ENCODE measurements at places on chromosomes 2 and 18.

DNA sequence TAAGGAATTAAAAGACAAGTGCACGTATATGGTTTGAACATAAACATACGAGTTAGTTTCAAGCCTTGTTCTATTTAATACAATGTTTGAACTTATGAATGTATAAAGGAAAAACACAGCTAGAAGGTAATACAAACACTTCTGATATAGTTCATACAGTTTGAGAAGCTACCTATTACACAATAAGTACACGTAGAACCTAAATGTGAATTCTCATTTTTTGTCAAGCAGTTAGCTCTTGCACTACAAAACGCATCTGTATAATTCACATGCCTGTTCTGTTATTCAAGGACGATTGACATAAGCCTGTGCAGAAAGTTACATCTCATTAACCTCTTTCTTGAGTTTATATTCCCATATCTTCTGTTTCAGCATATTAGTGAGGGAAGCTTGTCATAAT lies 2.7 kb downstream of the LRP1B start:
- DNase-seq: no peak

GRCh38 chr2:3460831-3461800 lies 58.2 kb downstream of the ADI1 start:
- DNase-seq: peak; percentile 63

DNA sequence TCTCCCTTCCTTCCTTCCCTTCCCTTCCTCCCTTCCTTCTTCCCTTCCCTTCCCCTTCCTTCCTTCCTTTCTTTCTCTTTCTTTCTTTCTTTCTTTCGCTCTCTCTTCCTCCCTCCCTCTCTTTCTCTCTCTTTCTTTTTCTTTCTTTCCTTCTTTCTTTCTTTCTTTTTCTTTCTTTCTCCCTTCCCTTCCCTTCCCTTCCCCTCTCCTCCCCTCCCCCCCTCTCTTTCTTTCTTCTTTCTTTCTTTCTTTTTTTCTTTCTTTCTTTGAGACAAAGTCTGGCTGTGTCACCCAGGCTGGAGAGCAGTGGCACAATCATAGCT lies 34.8 kb downstream of the GATA6 start:
- no peak for DNase-seq

DNA sequence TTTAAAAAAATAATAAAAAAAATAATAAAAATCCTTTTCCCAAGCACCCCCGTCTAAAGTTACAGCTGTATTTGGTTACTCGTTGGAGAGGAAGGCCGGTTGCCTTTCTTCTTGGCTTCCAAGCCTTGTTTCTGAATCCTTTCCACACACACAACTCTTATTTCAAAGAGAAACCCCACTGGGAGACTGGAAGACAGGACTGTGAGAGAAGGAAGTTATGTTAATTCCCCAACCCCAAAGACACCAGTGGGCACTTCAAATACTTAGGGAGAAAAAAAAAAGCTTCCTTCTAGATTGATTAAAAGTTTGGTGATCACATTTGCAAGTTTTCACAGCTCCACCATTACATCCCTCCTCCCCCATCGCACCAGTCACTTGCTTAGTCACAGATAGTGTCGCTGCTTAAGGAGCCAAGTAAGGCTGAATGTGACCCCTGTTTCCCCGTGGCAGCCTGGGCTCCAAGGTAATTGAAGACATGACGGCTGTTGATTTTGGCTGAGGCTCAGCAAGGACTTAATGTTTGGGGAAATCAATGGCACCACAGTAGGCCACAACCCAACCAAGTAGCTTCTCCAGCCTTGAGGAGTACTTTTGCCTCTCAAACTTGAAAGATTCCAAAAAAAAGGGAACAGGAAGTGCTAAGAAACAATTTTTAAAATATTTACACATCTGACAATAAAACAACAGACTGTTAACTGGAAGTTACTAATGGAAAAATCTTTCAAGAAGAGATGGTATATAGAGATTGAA lies 40.8 kb upstream of the FRZB start:
- no peak for DNase-seq

- DNase-seq: no peak
Observed at GRCh38 chr2:217773539-217773938, 229.3 kb downstream of the TNS1 start.

DNA sequence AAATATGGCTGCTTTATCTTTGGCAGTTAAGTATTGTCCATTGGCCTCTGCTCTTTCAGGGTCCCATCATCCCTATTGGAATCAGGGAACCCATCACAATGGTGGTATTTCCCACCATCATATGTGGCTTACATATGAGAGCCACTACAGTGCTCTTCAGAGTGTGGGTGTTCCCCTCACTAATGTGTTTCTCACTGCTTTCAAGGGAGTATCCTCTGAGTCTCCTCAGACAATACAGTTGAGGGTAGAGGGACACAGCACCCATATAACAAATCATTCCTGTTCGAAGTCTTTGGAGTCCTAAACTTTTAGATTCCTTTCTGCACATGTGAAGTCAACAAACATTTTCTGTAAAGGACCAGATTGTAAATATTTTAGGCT lies 48.8 kb upstream of the DNAJC10 start:
- no peak for DNase-seq

DNA sequence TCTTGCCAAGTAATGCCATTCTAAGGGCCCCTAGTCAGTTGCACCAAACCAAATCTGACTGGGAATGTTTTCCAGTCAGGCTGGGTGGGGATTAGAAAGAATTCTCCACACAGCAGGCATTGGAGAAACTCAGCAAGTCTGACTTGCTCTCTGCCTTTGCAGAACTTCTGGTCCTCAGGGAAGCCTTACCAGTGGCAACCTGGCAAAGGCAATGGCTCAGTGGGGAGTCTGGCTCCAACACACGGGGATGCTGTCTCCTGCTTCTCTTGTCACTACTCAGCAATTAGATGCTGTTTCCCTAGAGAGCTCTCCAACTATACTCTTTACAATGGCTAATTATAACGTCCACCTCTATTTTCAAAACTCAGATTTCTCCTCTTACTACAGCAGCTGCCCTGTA lies 810.7 kb downstream of the LRRTM4 start:
- DNase-seq: no peak

- DNase-seq: no peak
Observed at GRCh38 chr2:30732876-30733275, 74.4 kb downstream of the CAPN13 start.

DNA sequence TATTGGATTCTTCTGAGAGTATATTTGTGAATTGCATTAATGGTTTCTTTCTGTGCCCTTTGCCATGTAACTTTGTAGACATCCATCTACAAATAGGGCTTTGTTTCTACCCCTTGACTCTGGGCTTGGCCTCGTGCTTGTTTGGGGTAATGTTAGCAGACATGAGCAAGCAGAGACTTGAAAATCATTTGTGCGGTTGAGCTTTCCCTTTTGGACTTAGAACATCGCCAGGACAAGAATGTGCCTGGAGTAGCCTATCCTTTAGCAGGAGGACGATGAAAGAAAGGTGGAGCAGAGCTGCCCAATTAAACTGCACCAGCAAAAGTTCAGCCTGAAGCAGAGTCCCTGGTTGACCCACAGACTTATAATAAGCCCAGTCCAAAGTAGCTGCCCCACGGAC lies 785.9 kb downstream of the EPHA4 start:
- DNase-seq: no peak

GRCh38 chr2:215937190-215937589 lies 76.2 kb downstream of the MREG start:
- DNase-seq: no peak

GRCh38 chr2:32865399-32866068 lies 81.2 kb upstream of the LTBP1 start:
- peak; percentile 23 for DNase-seq

DNA sequence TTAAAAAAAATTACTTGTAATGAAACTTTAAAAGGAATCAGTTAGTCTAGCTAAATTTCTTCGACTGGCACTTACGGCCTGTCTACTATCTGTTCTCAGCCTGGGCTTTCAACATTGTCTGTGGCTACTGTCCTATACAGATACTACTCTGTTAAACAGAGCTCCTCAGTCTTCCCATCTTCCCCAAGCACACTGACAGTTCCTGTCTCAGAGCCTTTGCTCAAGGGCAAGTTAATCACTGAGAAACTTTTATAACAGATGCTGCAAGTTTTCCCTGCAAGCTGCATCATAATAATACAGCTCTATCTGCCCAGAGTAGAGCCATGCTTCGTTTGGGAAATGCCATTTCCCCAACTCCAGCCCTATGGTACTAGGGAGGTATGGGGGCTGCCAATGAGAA lies 11.3 kb upstream of the YPEL5 start:
- DNase-seq: no peak

DNA sequence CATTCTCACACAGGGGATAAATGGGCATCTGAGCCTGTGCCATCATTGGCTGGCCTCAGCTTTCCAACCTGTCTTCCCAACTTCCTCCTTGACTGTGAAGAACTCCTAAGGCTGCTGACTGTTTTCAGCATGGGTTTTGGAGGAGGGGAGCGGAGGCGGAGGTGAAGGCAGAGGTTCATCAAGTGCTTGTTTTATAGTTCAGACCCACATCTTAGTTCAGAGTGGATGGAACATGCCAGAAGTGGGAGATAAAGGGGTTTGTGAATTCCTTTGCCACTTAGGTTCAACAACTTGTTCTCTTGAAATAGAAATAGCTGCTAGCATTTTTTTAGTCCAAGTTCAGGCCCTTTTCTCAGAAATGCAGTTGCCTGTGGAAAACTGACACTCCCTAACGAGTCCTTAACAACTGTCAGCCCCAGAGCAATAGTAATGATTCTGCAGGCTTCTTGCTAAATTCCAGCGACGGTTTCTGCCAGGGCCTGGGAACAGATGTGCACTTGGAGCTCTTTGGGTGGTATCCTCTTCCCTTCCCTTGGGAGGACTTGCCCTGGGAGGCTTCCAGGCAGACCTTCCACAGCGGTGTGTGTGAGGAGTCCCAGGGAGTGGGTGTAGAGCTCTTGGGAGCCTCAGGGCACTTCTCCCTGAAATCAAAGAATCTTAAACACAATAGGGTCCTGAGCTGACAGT lies 30.1 kb upstream of the ITGA6 start:
- DNase-seq: no peak

- DNase-seq: peak; percentile 63
Observed at GRCh38 chr18:26574958-26575864, 26.9 kb upstream of the KCTD1 start.

- DNase-seq: no peak
Observed at GRCh38 chr2:224137208-224137607, 98.1 kb upstream of the SERPINE2 start.

DNA sequence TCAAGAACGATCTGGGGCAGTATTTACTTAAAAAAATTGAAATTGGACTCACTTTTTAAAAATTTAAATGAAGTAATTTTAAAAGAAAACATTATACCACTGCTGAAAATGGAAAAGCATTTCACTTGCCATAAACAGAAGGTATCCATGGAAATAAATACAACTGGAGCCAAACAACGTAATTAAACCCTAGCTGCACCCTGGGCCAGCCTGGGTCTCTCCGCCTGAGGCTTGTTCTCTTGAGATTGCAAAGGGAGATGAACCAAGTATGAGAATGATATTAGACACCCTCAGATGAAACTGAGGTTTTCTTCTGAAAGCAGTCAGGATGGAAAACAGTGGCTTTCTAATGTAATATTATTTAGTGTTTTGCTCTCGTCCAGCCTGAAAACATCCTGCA lies 264.4 kb downstream of the KCNE4 start:
- no peak for DNase-seq

- no peak for DNase-seq
Observed at GRCh38 chr2:144645083-144645778, 125.3 kb upstream of the ZEB2 start.

DNA sequence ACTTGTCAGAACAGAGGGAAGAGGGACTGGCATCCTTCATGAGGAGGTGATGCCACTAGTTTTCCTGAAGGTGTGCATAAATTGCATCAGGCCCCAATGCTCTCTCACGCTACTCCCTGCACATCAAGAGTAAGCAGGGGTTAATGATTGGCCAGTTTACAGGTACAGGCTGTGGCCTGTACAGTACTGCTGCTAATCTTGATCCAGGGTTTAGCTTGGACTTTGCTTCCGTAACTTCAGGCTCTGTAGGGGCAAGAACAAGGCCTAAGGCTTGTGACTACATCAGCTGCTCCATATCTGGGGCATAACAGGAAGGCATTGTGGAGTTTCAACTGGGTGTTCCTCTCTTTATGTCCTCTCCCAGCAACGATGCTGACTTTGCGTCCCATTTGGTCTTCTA lies 96.8 kb upstream of the FZD7 start:
- no peak for DNase-seq

- no peak for DNase-seq
Observed at GRCh38 chr2:202976809-202977208, 37.9 kb upstream of the NBEAL1 start.

- DNase-seq: peak; percentile 62
Observed at GRCh38 chr2:126886211-126886915, 12.3 kb upstream of the TEX51 start.

- DNase-seq: peak; percentile 77
Observed at GRCh38 chr18:50559752-50560680, at the start of gene MAPK4. MAPK4 (plus strand) TSS chr18:50560087; CDS start chr18:50663959, 103,872 bp downstream.

GRCh38 chr2:27049422-27050280 lies 1.8 kb upstream of the AGBL5 start:
- DNase-seq: peak; percentile 68

DNA sequence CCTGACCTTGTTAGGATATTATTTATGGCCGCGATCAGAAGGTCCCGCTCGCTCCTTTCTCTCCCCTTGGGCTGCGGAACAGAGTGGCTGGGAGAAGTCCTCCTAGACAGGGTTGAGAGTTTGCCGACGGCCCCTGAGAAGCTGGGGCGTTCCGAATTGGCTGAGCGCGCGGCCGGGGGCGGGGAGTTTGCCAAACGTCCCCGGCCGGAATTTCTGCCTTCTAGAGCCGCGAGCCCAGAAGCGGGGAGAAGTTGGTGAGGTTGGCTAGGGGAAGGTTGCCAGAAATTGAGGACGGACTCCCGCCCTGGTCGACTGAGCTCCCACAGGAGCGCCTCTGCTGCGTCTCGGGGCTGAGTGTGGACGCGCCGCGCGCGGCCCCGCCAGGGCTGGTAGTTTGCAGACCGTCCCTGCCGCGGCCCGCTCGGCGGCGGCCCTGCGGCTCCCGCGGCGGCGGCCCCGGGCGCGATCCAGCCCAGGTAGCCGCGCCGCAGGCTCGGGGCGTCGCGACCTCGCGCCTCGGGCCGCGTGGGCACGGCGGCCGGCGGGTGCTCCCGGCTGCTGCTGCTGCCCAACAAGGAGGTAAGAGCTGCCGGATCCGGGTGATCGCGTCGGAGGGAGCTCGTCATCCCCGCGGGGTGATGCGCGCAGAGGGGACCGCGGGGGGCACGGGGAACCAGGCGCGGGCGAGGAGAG lies 134.0 kb upstream of the MGAT5 start:
- DNase-seq: peak; percentile 93

GRCh38 chr2:146457221-146457620 lies 1387.6 kb upstream of the ACVR2A start:
- no peak for DNase-seq

DNA sequence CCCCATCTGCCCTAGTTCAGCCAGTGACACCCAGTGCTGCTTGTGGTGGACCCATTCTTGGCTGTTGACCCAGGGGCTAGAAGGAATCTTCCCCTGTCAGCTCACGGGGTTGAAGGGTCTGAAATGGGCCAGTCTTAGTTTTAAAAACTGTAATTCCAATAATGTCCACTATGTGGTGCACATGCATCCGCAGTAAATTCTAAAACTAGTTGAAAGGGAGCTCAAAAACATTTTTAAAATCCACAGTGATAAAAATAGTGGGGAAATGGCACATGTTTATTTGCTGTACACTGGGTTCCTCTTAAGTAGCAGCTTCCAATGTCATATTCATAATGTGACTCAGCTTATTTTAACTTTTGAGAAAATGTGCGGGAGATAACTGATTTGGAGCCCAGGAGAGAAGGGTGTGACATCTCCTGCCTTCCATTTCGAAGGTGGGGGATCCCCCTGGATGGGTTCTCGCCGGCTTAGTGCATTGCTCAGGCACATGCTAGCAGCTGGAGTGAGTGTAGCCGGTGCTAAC lies 32.8 kb downstream of the GRHL1 start:
- DNase-seq: no peak

Measured in adrenal gland (tissue), 19 donors.